ENCODE measurements at places on chromosomes 2 and 18. TPM values are rescaled to one million over a fixed set of nuclear protein-coding genes. Genes with fewer than 3 reads are reported as not detected.

The TTL gene
- 80.2 TPM for polyA plus RNA-seq

DNA sequence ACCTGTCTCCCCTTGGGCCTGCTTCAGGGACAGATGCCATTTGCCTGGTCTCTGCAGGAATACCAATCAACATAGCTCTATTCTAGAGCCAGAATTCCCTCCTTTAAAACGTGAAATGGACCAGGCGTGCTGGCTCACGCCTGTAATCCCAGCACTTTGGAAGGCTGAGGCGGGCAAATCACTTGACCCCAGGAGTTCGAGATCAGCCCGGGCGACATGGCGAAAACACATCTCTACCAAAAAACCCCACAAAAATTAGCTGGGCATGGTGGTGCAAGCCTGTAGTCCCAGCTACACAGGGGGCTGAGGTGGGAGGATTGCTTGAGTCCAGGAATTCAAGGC, 127.0 kb downstream of the PLEKHM3 start:
- no peak for DNase-seq

DNA sequence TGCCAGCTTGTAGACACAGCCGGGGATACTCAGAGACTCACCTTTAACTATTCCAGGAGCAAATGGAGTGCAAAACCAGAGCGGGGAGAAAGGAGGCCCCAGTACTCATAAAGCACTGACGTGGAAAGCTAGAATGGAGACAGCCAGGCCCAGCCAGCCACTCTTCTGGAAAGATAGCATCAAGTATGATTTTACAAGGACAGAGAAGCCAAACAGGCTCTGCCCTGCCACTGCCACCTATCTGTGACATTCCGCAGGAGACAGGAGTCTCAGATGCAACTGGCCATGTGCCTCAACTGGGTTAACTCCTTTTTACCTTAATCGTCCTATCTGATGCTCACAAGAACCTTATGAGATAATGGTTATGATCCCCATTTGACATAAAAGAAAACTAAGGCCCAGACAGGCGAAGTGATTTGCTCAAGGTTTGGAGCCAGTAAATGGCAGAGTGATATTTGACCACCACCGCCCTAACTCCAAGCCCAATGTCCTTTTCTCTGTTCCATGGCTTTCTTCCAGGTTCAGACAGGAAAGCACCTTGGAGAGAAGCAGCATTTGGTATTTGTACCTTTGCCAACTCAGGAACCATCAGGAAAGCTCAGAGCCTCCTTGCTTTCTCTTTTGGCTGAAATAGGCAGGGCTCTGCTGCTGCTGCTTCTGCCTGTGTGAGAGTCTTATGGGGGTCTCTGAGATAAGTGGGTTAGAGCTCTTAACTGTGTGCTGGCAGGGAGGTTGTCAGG, 15.6 kb downstream of the KIF3C start:
- no peak for DNase-seq

- DNase-seq, result peak; percentile 48
These were observed 9.7 kb downstream of the IL1RN start for GRCh38 chr2:113136828-113137775.

GRCh38 chr2:111143107-111143842, 22.6 kb downstream of the BCL2L11 start:
- DNase-seq, result no peak

DNA sequence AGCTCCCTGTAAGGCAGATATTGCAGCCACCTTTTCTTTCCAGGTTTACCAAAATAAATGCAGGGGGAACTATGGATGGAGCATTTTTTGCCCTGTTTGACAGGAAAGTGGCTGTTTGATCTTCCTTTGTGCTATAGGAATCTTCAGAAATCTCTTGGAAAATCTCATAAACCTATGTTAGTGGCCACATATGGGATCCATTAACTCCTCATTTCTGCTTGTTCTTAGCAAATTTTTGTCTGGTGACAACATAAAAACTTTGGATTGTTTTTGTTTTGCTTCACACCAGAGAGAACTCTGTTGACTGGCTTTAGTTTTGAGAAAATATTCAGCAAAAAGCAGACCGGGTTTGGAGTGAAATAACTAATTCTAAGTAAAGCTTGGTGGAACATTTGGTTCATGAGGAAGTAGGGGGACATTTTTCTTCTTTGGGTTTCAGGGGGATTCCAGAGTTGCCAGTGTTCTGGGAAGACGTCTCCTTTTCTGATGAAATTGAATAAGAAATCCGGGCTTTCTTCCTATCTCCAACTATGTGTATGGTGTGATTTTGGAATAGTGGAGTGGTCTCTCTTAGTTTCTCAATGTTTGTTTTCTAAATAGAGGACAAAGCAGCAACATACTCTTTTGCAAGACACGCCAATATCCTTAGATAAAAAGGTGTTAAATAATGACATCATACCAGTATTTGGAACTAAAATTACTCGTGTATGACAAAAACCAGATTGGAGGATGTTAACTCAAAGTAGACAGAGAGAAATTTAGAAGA, 174.4 kb downstream of the ICOS start:
- DNase-seq, result no peak

- DNase-seq, result peak; percentile 93
These were observed 1.4 kb upstream of the PLCL1 start for GRCh38 chr2:197803033-197803444.

DNA sequence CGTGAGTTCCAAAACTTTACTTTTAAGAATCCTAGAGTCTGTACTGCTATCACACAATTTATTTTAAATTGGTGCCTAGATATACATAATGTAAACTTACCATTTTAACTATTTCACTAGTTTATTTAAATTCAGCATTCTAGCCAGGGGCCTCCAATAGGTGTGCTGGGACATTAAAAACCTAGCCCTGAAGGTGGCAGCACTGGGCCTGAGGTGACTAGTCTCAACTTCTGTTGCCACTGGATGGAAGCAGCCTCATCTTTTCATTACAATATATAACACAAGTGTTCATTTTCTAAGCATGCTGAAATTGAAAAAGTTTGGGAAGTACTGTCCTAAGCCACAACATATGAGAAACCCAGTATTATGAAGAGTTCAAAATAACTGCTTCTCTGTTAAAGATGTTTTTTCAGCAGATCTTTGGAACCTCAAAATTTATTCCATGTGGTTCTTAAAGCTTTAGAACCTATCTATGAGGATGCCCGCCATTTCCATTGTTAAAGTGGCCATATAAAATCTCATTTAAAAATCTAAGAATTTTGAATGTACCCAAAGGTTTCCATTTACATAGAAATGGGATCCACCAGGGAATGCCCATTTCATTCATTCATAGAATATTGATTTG, 2.9 kb upstream of the RBBP8 start:
- peak; percentile 21 for DNase-seq

DNA sequence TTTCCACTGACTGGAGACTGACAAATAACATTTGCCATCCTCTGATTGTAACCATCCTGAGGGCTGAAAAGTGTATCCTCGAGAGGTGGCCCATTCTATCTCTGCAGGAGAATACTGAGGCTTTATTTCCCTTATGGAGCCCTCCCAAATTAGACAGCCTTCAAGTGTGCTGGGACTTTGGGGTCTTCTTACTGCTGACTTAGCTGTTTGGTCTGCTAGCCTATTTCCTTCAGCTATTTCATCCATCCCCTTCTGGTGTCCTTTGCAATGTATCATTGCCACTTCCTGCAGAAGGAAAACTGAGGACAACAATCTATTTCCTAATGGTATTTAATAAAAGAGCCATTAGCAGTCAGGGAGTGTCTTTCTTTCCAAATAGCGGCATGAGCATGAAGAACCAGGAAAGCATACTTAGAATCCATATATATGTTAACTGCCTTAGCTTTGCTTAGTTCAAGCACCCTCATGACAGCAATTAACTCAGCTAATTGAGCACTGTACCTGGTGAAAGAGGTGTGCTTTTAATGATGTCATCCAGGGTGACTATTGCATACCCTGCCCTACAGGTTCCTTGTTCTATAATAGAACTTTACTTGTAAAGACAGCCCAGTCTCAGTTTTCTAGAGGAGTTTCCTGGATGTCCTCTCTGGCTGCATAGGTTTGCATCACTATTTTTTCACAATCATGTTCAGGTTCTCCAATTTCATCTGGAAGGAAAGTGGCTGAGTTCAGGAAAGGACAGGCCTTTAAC, 24.0 kb downstream of the CMPK2 start:
- DNase-seq, result no peak

- DNase-seq, result no peak
These were observed 93.7 kb downstream of the COBLL1 start for GRCh38 chr2:164747783-164748433.

DNA sequence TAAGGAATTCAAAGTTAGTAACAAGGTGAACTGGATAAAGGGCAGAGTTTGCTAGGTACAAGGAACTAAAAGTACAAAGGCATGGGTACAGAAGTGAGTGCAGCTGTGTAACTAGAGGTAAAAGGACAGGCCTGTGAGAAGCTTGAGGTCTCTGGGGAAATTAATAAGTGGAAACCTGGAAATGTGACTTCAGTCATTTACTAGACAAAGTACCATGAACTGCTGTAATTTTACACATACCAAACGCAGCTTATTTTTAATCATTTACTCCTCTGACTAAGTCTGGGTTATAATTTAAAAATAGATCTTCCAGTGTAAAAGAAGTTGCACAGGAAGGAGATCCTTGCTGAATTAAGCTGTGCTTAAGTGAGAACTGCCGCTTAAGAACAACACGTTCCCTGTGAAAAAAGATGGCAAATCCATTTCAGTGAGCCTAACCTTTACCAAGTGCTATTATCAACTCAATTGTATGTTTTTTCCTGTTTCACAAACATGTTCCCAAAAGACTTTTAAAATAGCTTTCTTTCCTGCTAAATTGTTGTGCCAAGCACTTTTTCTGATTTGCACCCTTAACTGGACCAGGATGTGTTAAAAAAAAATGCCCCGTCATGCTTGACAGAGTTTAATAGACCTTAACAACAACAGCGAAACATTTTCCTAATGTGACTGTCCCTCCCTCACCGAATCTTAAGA, 44.3 kb downstream of the CALCRL start:
- no peak for DNase-seq

DNA sequence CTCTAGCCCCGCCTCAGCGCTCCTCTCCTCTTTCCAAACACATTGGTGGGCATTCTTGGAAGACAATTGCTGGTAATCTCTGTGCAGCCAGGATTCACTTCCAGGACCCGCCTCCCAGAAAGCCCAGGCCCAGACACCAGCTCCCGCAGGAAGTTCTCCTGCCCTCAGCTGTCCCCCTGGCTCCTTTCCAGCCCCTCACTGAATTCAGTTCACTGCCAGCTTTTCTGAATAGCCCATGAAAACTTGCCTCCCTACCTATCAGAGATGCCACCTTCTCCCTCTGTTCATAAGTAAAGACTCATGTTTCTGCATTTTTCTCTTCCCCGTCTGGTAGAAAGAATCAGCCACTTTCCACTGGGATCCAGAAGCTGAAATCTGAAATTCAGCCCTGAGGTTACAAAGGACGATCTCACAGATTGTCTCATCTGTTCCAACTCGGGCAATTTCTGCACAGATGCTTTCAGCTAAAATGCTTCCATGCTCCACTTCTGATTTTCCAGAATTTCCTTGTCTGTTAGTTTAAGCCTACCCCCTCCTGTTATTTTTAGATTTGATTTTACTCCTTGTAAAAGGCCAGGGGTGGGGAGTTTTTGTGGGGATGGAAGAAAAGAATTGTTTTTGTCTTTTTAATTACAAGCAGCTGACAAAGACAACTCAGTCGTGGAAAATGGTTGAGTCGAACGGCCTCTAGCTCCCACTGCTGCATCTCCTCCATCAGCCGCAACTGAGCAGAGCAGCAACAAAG, 98.1 kb downstream of the SP3 start:
- DNase-seq, result no peak

DNA sequence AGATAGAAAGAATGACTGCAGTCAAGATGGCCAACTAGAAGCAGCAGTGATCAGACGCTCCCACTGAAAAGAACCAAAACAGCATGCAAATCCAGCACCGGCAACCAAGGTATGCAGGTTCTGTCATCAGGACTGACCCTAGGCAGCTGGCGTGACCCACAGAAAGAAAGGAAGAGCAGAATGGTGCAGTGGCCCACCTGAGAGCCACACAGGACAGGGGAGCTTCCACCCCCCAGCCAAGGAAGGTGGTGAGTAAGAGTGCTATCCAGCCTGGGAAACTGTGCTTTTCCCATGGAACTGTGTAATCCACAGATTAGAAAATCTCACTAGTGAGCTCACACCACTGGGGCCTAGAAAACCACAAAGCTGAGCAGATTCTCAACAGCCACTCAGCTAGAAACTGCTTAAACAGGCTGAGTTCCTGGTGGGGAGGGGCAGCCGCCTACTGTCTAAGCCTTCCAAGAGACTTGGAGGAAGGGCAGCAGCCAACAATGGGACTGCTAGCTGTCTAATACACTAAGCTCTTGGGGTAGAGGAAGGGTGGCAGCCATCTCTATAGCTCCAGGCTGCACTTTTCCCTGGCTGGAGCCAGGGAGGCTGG, 127.9 kb downstream of the EVA1A start:
- no peak for DNase-seq
